PC-3 (cell line): ENCODE measurements at places on chromosomes 1 and 21. TPM values are rescaled to one million over a fixed set of nuclear protein-coding genes. Genes with fewer than 3 reads are reported as not detected.

GRCh38 chr1:107626073-107626796, 338.7 kb downstream of the VAV3 start:
- DNase-seq, result no peak

- DNase-seq, result no peak
These were observed 26.3 kb upstream of the SLC5A9 start for GRCh38 chr1:48196237-48196636.

- DNase-seq, result no peak
These were observed 39.6 kb downstream of the CAMTA1 start for GRCh38 chr1:6824665-6825368.

DNA sequence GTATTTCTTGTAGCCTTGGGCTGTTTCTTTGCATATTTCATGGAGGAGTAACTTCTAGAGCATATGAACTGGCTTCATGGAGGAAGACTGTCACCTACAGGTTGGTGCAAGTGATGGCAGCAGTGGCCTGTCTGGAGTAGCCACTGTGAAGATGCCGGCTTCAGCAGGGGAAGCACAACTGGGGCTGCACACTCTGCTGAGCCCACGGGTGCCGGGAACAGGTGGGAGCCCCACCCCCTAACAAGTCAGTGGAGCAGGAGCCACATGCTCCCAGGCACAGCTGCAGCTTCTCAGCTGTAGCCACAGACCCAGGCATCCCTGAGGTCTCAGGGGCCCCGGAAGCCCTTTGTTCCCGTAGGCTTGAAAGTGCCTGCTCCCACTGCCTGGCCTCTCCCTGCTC, 43.2 kb upstream of the C1orf185 start:
- peak; percentile 56 for DNase-seq

DNA sequence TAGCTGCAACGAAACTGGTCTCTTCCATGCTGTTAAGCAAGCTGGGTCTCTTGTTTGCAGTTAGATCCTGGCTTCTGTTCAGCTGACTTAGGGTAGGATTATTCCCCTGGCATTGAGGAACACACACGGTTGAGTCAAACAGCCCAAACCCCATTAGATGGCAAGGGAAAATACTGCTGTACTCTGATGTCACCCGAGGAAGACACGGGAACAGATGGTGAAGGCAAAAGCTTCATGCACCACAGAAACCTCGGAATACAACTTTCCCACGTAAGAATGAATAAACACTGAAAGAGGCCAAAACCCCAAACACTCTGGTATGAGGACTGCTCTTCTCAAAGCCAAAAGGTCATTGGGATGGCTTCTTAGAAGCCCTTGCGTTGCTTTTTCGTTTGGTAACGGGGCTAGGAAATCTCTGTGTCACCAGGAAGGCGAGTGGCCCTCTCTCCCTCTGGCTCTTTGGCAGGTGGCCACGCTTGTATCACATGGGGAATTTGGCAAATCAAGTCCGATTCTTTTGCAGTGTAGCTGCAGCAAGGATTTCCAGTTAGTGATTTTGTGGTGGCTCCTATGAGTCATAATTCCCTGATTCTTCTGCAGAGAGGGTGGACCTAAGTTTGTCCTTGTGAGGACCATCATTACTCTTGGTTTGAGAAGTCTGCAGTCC, 16.7 kb upstream of the LYST start:
- peak; percentile 88 for DNase-seq

- no peak for DNase-seq
These were observed 57.9 kb downstream of the PHTF1 start for GRCh38 chr1:113701429-113701828.

- no peak for DNase-seq
These were observed 407.6 kb upstream of the DEPDC1 start for GRCh38 chr1:68904477-68904876.

GRCh38 chr1:235402457-235403200, 35.4 kb downstream of the TBCE start:
- DNase-seq, result peak; percentile 13

- no peak for DNase-seq
These were observed 6.0 kb upstream of the SF3A3 start for GRCh38 chr1:37995751-37996345.

DNA sequence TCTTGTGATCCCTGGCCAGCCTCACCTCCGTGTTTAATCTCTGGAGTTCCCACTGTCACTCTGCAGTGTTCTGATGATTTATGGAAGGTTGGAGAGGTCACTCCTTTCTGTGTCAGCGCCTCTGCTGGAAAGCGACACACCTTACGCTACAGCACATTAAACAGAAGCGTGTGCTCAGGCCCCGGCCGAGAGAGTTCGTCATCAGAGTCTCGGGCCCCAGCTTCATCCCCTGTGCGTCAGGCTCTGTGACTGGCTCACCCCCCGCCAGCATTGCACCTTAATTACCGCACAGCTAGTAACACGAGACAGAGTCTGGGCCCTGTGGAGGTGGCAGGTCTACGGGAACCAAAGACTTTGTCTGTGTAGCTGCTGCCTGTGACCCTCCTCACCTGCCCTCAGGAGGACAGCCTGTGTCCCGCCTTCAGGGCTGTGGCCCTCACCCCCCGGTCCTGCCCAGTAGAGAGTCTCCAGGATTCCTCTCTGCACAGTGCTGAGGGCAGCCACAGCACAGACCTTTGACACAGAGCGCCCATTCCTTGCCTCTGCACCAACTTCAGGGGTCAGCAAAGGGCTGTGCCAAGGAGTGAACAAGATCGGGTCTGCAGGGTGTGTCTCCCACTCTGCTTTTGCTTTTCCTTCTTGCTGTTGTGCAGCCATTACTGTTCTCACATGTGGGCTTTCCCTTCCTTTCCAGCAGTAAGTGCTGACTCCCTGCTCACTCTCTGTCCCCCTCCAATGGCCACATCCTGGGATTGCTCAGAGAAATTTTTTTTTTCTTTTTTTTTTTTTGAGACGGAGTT, 157.6 kb downstream of the PGBD5 start:
- DNase-seq, result peak; percentile 80

DNA sequence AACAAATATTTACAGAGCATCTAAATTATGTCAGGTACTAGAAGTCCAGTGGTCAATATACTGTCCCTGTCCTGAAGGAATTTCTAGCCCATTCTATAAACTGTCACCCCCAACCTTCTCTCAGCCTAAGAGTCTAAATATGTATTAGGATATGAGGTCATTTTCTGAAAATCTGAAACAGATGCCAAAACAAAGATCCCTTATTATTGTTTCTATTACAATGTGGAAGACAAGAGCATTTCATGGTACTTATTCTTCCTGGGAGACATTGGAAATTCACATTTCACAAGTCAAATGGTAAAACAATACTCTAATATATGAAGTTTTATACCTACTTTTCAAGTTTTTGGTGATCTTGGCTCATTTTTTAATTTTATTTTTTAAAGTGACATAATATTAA, 2.6 kb downstream of the CLCA1 start:
- no peak for DNase-seq

DNA sequence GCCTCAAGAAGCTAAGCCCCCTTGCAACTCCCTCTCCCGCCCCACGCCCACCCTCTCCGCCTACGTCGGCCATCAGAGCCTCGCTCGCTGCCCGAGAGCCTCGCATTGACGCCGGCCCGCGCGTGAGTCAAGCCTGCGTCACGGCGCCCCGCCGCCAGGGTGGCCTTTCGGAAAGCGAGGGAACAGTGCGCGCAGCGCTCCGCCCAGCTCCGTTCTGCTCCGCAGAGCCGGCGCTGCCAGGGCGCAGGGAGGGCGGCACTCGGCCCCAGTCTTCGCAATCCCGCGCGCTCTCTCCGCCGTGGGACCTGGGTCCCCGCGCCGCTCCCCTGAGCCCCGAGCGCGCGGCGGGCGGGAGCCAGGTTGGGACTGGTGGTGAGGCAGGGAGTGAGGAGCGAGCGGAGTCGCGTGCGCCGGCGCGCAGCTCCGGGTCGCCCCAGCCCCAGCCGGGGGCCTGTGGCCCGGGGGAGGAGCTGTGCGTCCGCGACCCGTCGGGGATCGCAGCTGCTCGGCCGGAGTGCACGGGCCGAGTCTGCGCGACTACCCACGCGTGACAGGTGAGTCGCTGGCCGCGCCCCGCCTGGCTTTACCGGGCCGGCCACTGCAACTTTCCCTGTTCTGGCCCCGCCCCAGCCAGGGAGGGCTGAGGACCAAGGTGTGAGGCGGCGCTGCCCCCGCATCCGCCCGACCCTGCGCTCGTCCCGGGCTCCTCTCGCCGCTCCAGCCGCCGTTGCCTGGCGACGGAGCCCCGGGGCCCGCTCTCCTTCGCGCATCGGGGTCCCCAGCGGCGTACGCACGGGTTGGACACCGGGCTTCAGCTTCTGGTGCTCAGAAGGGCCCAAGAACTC, at the start of gene SLC6A17:
SLC6A17 (plus strand) TSS at position 165 of the 845 bp plus-strand sequence. CDS start 16,436 bp downstream, outside the sequence.
- DNase-seq, result no peak

DNA sequence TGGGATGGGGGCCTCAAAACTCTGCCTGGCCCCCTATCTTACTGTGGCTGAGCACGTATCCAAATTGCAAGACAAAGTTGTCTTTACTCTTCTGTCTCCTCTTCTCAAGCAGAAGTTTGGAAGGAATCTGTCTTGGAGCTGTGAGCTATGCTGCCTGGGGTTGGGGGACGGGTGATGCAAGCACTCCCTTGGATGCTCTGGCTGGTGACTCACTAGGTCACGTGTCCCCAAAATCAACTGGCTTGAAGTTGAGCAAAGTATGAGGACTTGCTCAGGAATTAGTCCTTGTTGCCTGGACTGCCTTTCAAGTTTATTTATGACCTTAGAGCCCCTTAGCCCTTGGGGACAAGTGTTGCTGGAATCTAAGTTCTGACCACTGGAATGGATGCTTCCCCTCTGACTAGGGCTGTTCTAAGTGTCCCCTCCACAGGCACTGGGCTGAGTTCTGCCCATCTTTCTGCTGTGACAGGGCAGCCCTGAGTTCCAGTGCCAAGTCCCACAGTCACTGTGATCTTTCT, 269.5 kb downstream of the HHAT start:
- DNase-seq, result peak; percentile 90

DNA sequence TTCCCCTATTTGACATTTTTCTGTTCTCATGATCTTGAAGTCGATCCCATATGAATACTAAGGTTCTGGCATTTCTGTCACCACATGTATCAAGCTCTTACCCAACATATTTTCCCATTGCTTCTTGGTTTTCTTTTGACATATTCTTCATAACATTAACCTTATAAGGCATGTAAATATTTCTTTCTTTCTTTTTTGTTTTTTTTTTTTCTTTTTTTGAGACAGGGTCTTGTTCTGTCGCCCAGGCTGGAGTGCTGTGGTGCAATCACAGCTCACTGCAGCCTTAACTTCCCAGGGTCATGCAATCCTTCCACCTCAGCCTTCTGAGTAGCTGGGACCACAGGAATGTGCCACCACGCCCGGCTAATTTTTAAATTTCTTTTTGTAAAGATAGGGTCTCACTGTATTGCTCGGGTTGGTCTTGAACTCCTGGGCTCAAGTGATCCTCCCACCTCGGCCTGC, 33.1 kb upstream of the ERRFI1 start:
- peak; percentile 42 for DNase-seq

DNA sequence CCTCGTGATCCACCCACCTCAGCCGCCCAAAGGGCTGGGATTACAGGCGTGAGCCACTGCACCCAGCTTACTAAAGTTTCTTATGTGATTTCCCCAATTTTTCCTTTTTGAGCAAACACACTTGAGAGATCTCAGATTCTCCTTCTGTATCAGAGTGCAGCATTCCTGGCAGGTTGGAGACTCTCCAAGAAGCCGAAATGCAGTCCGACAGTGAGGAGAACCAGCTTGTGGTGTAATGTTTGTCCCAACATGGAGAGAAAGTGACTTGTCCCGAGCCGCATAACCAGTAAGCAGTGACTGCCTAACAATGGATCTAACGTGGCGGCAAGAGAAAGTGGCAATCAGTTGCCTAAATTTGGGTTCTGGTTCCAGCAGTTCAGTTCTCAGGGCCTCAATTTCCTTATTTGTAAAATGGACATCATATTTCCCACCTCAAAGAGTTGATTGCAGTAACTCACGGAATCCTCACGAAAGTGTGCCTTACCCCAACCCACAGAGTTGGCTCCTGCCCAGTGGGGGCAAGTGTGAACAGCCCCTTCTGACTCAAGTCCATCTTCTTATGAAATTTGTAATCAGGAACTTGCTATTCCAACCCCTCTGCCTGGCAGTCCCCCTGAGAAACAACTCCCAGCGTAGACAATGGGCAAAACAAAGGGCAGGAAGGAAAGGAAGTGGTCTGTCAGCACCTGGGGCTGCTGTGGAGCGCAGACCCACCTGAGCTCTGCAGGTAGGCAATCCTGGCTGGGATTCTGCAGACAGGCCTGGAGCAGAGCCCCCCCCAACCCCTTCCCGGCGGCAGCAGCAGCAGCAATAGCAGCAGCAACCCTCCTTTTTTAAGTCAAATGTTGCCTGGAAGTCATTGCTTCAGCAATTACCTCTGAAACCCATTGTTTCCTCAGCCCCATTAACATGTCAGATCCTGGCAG, 223.6 kb upstream of the POU3F1 start:
- DNase-seq, result no peak

DNA sequence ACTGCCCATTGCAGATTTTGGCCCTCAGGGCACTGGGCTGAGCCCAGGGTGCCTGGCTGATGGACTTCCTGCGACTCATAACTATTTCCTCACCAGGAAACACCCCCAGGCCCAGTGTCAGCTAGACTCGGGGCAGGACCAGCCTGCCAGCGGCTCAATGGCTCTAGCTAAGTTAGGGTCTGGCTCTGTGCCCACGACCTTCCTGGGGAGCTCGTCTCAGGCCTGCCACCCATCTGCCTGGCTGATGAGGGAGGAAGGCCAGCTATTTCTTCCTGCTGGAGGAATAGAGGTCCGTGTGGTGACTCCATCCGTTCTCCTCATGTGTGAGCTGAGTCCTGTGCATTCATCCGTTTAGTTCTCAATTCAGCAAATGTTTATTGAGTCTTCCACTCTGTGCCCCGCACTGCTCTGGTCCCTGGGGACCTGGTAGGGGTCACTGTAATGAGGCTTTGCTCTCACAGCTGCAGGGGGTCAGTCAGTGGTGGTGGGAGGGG, 44.5 kb downstream of the KIRREL1 start:
- DNase-seq, result peak; percentile 86

DNA sequence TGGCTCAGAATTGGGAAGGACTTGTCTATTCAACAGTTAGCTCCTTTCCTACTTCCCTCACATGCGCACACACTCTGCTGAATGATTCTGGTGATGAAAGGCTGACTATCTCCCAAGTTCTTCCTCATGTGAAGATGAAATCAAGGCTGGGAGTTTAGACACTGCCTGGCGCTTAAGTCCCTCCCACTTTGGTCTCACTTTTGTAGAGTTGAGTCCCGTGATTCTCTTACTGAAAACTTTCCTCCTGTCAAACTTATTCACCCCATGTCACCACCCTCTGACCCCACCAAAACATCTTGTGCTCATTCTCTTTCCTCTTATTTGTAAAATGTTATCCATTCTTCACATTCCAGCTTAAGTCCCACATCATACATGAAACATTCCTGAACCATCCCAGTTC, 8.4 kb upstream of the MRPS6 start:
- no peak for DNase-seq

- no peak for DNase-seq
These were observed 122.3 kb upstream of the C1orf105 start for GRCh38 chr1:172298141-172298540.

GRCh38 chr1:25516686-25517085, 26.7 kb upstream of the LDLRAP1 start:
- DNase-seq, result no peak

- no peak for DNase-seq
These were observed 342.8 kb downstream of the RPS6KC1 start for GRCh38 chr1:213393860-213394259.

SPRR3 gene
- total RNA-seq, result 0.51 TPM in 1 of 2 replicates, not detected in the other

FNDC10 gene
- 7.9 and 8.8 TPM in 2 replicates for total RNA-seq

CD48 gene
- not detected in 2 replicates for total RNA-seq

IVL gene
- 0.55 and 1.0 TPM in 2 replicates for total RNA-seq

NUCKS1 gene
- 101 and 122 TPM in 2 replicates for total RNA-seq

CFAP141 gene
- total RNA-seq, result not detected in 2 replicates

FMO3 gene
- total RNA-seq, result not detected in 2 replicates

F5 gene
- total RNA-seq, result not detected in 2 replicates
